CD4-positive, alpha-beta T cell treated with Interleukin-6 for 4 hours (primary cell): ENCODE measurements at places on chromosomes 3 and 15.

GRCh38 chr3:158127250-158128219 is 17.6 kb downstream of the RSRC1 start:
- no peak for DNase-seq

DNA sequence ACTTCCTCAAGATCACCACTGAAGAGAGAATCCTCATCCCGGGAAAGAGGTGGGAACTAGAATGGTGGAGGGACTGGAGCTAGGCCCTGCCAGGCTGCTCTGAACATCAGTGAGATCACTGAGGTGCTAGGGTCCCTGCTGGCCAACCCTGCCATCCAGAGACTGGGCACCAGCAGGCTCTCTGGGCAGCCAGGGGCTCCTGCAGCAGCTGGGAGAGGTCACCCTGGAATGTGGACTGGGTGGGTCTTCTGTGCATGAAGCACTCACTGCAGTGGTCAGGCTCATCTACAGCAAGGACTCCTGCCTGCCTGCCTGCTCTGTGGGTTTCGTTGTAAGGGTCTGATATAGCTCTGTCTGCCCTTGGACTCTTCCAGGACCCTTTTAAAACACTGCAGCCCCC is 24.9 kb downstream of the ALS2CL start:
- DNase-seq: no peak

- no peak for DNase-seq
Measured at GRCh38 chr15:86522721-86523120, 443.1 kb downstream of the AGBL1 start.

GRCh38 chr3:54653456-54654195 is 274.2 kb downstream of the LRTM1 start:
- DNase-seq: no peak

DNA sequence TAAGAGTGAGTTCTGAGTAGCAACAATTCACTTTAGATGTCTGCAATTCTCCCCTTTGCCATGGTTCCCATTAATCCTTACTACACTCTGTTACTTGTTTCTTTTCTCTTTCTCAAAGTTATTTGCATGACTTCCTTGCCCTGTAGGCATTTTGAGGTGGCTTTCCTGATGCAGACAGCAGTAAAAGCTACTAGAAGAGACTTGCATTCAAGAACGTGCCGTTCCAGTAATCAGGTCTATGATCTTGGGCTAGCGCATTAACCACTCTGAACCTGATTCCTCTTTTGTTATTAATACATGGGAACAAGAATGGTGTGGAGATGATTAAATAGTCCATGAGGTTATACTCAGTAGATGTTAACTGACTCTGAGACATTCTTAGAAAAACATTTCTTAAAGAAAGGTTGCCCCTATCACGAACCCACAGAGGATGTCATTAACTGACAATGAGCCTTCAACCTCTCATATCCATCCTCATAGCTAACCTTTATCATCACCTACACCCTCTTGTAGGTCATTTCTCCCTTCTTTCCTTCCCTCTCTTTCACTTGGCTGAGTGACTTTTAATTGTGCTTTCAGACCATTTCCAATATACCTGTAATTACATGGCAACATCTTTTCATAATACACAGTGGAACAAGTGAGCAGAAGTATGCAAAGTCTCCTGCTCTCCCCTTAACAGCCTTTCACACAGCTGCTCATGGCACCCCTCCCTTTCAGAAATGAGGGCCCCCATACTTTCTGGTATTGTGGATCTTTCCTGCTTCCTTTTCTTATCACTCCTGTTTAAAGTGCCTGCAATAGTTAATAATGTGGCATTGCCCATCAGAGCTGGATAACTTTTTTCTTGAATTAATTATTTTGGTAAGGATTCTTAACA is 175.9 kb downstream of the CHST2 start:
- no peak for DNase-seq

DNA sequence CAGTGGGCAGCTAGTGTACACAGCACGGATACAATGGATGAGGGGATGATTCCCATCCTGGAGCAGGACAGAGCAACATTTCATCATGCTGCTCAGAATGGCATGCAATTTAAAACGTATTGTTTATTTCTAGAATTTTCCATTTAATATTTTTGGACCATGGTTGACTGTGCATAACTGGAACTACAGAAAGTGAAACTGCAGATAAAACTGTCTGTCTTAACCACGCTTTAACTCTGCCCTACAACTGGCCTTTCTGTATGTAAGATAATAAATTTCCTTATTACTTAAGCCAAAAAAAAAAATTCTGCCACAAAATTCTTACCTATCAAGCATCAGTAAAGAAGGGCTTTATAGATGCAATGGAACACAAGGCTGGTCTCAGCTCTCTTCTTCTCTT is 33.4 kb downstream of the AP3S2 start:
- DNase-seq: no peak

GRCh38 chr3:100526613-100527346 is 34.4 kb downstream of the TMEM45A start:
- DNase-seq: no peak

GRCh38 chr3:54307566-54308180 is 185.3 kb downstream of the CACNA2D3 start:
- no peak for DNase-seq

GRCh38 chr3:57091521-57092273 is 31.2 kb downstream of the SPATA12 start:
- DNase-seq: no peak

DNA sequence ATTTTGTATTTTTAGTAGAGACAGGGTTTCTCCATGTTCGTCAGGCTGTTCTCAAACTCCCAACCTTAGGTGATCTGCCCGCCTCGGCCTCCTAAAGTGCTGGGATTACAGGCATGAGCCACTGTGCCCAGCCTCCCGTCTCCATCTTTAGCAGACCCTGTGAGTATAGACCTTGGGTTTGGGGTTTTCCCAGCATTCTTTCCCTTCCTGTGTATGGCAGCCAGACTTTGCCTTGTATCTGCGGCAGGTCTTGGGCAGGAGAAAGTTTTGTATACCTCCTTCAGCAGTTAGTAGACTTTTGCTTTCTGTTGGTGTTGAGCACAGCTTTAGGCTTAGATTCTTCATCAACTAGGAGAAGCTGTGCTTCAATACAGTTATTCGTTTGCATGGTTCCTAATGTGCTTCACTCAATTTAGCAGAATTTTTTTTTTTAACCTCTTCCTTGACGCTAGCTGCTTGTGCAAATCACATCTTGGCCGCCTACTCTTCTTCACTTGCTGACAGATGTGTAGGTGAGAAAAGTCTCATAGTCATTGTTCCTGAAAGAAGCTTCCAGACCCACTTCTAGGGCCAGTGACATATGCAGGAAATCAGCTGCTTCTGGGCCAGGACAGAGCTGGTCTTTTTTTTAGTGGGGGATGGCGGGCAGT is 38.4 kb downstream of the MAP2K1 start:
- no peak for DNase-seq

GRCh38 chr3:100429187-100429716 is 27.9 kb downstream of the LNP1 start:
- no peak for DNase-seq

DNA sequence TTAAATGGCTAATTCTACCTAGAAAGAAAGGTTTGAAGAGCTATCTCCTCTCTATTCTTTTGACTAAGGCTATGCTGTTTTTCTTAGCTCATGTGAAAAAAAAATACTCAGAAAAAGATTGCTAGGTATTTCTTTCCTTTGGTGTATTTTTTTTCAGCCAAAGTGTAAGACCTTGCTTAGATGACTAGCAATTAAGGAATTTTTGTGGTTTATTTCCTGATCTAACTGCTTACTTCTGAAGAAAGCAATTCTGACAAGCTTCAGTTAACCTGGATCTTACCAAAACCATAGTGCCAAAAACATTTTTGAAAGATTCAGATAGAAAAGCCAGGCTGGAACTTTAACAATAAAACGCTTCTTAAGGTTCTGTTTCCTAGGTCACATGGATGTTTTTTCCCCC is 315.6 kb downstream of the SOX2 start:
- DNase-seq: no peak

DNA sequence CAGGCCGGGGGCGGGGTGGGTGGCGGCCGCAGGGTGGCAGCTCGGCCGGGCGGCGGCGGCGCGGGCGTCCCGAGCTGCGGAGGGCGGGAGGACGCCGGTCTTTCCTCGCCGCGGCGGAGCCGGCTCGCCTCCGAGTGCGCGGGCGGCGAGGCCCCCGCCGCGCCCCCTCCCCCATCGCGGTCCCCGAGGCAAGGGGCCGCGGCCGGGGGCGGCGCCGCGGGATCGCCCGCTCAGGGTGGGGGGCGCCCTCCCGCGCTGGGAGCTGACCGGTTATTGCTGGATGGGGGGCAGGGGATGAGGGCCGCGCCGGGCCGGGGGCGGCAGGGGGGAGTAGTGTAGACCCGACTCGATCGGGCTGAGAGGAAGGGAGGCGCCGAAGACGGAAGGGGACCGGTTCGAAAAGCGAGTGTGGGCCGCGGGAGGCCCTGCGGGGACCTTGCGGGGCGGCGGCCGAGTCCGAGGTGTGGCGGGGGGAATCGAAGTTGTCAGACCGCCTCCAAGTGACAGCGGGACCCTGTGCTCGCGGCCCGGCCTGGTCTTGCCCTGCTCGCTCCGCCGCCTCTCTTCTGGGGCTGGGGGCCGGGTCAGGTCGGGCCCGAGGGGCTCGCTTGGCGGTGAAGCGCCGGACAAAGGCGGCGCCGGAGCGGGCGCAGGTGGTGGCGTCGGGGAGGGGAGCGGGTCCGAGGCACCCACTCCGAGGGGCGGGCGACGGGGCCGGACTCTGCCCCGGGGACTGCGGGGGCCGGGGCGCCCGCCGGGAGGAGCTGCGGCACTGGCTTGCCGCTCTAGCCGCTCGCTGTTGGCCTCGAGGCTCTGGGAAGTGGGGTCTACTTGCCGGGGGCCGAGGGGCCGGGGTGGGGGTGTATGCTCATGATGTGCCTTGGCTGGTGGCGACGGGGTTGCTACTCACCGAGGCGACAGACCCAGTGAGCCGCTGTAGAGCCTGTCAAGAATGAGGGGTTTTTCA is 1.1 kb downstream of the BAHD1 start:
- DNase-seq: peak; percentile 41

DNA sequence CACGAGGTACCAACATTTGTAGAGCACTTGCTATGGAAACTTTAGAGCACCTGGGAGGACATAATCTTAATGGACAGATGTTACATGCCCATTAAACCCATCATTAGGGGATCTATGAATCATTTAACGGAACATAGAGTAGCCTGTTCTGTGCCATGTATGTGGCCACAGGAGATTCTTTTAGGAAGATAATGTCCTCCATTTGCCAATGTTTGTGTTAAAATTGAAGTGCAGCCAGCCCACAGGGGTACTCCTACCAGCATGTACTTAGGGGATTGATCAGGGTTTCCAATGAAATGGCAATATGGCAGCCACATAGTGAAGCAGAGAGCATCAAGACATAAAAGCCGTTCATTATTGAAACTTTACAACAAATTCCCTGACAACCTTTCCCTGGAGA is 70.7 kb downstream of the TNIK start:
- no peak for DNase-seq

DNA sequence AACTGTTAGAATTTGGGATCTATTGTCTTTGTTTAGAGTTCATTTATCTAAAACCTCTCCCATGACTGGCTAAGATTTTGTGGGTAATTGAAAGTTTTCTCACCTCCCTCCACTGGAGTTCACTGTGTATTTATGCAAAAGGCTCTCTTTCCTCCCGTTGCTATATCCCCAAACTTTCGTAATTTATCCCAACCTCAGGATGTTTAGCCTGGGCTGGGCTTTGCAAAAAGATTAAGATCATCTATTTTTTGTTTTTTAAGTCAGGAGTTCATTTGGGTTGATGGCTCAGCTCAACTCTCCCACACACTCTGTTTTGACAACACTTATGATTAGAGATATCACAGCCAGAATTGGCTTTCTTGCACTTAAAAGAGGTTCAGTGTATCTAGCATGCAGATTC is 27.0 kb downstream of the SUCNR1 start:
- DNase-seq: no peak

GRCh38 chr3:50090984-50091383 is 2.3 kb downstream of the RBM5 start:
- DNase-seq: no peak

- DNase-seq: no peak
Measured at GRCh38 chr15:74209997-74210671, 7.5 kb upstream of the STRA6 start.

GRCh38 chr3:144364737-144365136 is 393.1 kb downstream of the DIPK2A start:
- no peak for DNase-seq

- DNase-seq: no peak
Measured at GRCh38 chr3:178120367-178120766, 415.9 kb upstream of the KCNMB2 start.

GRCh38 chr3:191345334-191345733 is 15.0 kb upstream of the UTS2B start:
- no peak for DNase-seq

- no peak for DNase-seq
Measured at GRCh38 chr3:16056217-16056616, 118.3 kb upstream of the GALNT15 start.

GRCh38 chr15:86624261-86625036 is 544.8 kb downstream of the AGBL1 start:
- peak; percentile 62 for DNase-seq

- no peak for DNase-seq
Measured at GRCh38 chr15:101437618-101438481, 51.7 kb downstream of the PCSK6 start.

DNA sequence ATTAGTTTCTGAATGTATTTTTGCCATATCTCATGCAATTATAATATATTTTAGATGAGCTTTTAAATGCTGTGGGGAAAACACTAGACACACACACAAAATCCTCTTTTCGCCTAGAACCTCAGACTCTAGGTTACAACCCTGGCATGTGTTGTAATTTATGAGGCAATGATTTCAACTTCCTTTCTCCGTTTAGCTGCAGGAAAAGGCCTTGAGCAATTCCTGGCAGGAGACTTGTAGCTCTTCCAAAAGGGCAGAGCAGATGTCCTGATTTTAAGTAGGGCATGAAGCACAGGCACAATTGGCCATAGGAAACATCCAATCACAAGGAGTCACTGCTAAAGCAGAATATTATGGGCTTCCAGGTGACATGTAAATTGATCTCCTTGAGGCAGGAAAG is 82.0 kb downstream of the GPR156 start:
- no peak for DNase-seq

DNA sequence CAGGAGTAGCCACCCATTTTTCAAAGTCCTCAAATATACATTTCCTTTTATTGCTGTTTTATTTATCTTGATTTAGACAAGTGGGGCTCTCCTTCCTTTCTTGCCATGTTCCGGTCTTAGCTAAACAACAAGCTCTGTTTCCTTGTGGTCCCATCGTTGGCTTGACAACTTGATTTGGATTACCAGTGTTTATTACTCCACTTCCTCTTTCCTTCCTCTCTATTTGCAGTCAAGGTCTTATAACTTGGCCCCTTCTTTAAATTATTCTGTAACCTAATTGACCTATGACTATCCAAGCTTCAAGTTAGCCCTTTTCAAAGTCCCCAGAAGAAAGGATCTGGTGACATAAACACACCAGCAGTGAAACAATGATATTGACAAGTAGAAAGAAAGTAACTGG is 130.6 kb upstream of the STT3B start:
- DNase-seq: no peak

GRCh38 chr3:71184252-71184651 is 399.3 kb downstream of the FOXP1 start:
- no peak for DNase-seq

DNA sequence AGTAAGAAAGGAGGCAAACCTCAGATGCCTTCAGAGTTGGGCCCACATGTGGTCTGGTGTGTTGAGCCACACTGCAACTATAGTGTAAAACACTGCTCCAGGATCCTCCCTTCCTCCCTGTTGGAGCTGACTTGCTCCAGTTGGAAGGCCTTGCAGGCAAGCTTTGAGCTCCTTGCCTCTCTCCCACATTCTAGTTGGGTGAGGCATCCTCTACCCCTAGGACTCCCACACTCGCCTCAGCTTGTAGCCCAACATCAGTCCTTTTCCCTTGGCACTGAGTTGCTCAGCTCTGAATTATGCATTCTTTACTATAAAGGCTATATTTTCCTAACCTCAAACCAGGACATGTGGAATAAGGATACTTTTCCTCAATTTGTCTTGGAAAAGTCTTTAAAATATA is 143.9 kb downstream of the NECTIN3 start:
- no peak for DNase-seq
